ENCODE measurements at places on chromosomes 16 and 17.

- DNase-seq, result no peak
- peaks cover 19% of the 10 kb centered on the region for H3K4me1 ChIP-seq
- H3K27me3 ChIP-seq, result no peaks in the 10 kb centered on the region
Observed at GRCh38 chr17:73194514-73195222, 1.8 kb downstream of the COG1 start.

DNA sequence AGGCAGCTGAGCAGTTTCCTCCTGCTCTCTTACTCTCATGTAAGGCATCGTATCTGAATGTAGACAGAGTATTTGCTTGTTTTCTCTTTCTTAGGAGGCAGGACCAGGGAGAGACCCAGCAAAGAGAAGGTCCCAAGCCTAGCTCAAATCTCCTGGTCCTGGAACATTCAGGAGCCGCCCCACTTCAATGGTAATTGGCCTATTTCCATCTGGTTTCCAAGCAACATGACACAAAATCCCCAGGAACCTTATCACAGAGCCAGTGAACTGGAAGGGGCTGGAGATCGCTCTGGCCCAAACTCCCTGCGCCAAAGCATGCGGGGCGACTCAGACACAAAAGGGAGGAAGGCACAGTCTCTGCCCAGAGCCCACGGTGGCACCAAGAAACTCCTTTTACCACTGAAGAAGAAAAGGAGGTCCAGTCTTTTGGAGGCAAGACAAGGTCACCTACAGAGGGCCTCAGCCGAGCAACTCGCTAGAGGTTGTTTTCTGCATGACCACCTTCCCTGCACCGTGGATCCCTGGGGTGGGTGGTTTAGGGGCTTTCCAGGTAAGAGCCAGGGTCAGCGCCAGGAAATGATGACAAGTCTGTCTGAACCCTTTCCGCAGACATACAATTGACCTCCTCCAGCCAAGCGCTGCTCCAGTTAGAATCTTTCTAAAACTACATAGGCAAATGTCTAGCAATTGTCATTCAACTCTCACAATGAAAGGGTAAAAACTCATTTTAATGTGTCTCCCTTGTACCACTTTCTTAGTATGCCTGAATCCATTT lies 394.7 kb downstream of the SOX9 start:
- no peak overlapping the region for H3K27ac ChIP-seq
- no peak for DNase-seq
- H3K4me1 ChIP-seq, result no peaks in the 10 kb centered on the region
- no peaks in the 10 kb centered on the region for H3K36me3 ChIP-seq

DNA sequence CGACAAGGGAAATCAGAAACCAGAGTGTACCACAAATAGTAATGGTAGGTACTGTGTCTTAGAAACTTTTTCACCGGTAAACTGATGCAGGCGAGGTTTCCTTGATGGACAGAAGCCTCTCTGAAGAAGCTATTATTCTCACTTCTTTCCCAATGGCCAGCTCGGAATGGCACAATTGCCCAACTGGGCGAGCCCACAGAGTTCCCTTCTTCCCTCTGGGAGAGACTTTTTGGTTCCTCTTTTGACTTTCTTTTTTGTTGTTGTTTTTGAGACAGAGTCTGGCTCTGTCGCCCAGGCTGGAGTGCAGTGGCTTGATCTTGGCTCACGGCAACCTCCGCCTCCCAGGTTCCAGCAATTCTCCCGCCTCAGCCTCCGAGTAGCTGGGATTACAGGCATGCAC lies 16.9 kb downstream of the SLC43A2 start:
- H3K36me3 ChIP-seq, result no peaks in the 10 kb centered on the region
- H3K27me3 ChIP-seq, result no peaks in the 10 kb centered on the region
- DNase-seq, result no peak
- peaks cover 31% of the 10 kb centered on the region for H3K4me1 ChIP-seq
- H3K4me3 ChIP-seq, result no peak overlapping the region
- H3K27ac ChIP-seq, result no peak overlapping the region

DNA sequence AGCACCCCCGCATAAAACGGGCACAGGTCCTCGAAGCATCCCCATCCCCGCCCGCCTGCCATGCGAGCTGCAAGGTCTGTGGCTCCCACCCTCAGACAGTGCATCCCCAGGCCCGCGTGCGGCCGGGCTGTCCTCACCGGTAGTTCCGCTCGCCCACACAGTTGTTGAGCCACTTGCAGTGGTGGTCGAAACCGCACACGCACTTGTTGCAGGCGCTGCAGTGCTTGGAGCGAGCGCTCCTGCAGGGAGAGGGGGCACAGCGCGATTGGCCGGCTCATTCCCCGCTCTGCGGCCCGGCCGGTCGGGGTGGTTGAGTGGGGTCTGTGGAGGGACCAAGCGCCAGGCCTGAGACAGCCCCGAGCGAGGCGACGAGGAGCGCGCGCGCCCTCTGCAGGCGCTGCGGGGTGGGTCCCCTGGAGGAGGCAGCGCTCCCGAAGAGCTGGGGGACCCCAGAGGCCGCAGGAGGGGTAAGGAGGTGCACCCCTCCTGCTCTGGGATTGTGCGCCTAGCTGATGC lies 6.0 kb upstream of the TPPP3 start:
- no peak overlapping the region for H3K4me3 ChIP-seq
- peaks cover 20% of the 10 kb centered on the region for H3K4me1 ChIP-seq
- no peak overlapping the region for H3K27ac ChIP-seq
- peak; percentile 64 for DNase-seq
- H3K27me3 ChIP-seq, result peaks cover 13% of the 10 kb centered on the region
- no peaks in the 10 kb centered on the region for H3K36me3 ChIP-seq

DNA sequence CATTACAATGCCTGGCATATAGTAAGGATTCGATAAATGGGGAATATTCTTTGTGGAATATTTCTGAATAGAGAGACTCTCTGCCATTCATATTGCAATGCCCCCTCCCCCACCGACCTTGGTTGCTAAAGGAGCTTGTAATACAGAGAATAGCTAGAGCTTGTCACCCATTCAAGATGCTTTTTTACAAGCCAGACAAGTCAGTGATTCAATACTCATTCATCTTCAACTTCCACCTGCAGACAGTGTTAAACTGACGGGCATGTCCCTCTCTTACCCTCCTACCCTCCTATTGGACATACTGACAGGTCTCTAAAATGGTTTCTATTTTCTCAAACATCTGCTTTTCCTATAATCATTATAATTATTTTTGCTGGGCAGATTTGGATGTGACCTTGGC lies 257.4 kb downstream of the KCNJ2 start:
- H3K27me3 ChIP-seq, result no peaks in the 10 kb centered on the region
- no peak overlapping the region for H3K27ac ChIP-seq
- no peak overlapping the region for H3K4me3 ChIP-seq
- H3K36me3 ChIP-seq, result no peaks in the 10 kb centered on the region
- H3K4me1 ChIP-seq, result no peaks in the 10 kb centered on the region

DNA sequence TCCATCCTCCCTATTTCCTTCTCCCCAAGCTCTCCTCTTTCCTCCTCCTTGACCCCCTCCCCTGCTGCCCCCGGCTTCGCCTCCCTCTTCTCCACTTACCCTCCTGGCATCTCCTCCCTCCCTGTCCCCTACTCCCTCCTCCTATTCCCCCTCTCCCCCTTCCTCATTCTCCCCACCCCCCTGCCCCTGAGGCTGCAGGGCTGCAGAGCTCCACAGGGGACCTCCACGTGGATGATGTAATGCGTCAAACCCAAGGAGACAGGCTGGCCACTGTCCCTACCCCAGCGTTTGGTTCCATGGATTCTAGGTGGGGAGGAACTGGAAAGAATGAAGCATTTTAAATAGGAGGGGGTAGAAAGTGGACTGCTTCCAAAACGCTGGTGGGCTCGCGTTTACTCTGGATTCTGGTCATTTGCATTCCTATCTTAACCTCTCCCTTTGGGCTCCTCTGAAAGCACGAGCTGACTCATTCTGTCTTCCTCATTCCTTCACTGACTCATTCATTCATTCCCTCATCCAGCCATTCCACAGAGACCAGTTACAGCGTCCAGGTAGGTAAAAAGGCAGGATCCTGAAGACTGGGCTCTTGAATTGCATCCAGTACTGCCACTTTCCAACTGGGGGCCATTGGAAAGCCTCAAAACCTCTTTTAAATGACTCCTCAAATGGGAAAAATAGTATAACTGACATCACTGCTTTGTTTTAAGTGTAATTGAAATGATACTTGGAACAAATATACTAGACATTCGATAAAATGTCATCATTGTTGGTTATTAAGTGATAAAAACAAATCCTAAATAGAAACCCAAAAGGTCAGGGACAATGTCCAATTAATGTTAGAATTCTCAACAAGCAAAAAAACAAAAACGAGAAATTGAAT lies 943 bp upstream of the COTL1 start:
- no peak overlapping the region for H3K4me3 ChIP-seq
- H3K27me3 ChIP-seq, result no peaks in the 10 kb centered on the region
- DNase-seq, result no peak
- no peak overlapping the region for H3K27ac ChIP-seq
- H3K4me1 ChIP-seq, result peaks cover 42% of the 10 kb centered on the region

GRCh38 chr17:65456368-65457151 lies 104.9 kb downstream of the AXIN2 start:
- H3K4me1 ChIP-seq, result no peaks in the 10 kb centered on the region
- DNase-seq, result no peak
- no peak overlapping the region for H3K27ac ChIP-seq
- H3K36me3 ChIP-seq, result no peaks in the 10 kb centered on the region

DNA sequence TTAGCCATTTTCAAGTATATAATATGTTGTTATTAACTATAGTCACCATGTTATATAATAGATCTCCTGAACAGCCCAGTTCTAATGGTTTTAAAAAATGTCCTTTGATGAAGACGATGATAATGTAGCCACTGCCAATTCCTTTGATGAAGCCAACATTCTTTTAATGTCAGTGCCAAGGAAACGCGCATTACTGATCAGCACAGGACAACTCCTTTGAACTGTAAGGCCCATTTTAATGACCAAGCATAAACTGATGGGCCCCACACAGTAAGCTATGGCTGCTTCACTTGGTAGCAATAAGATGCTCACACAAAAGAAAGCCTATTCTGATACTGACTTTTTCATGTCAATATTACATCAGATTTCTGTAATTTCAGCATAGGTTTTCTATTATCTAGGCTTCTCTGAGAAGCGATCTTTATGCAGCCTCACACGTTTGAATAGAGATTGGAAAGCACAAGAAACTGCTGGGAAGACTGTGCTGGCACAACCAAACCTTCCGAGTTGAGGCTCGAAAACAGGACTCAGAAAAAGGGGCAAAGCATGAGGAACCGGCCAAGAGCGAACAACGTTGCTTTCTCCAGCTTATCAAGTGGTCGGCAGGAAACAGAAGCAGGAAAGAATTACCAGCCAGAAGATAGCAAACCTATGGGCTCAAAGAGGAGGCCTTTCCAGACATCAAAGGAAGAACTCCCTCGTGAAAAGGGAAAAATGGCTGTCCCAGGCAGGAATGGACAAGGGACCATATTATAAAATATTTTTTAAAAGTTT lies 19.4 kb downstream of the ERN1 start:
- H3K4me1 ChIP-seq, result peaks cover 5% of the 10 kb centered on the region
- no peaks in the 10 kb centered on the region for H3K27me3 ChIP-seq
- H3K27ac ChIP-seq, result no peak overlapping the region
- H3K4me3 ChIP-seq, result no peak overlapping the region
- DNase-seq, result no peak

GRCh38 chr17:43618276-43618675 lies 43.4 kb downstream of the MEOX1 start:
- H3K4me1 ChIP-seq, result no peaks in the 10 kb centered on the region
- DNase-seq, result no peak
- no peak overlapping the region for H3K27ac ChIP-seq
- H3K27me3 ChIP-seq, result no peaks in the 10 kb centered on the region
- no peak overlapping the region for H3K4me3 ChIP-seq
- H3K36me3 ChIP-seq, result no peaks in the 10 kb centered on the region

DNA sequence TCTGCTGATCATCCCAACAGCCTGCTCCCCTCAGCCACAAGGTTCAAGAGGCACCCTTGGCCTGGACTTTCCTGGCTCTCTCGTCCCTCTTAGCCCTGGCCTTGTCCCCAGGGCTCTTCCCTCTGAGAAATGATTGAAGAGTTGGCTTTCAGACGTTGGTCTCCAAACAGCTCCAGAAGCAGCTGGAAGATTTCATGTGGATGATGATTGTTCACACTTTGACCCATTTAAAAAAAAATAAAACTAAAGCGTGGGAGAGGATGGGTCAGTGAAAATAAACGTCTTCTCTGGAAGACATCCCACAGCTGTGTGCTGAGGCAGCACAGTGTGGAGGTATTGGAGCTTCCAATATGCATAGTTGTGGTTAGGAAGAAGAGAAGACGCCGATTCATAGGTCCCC lies 54.7 kb upstream of the CDH11 start:
- H3K4me3 ChIP-seq, result no peak overlapping the region
- no peak overlapping the region for H3K27ac ChIP-seq
- H3K27me3 ChIP-seq, result no peaks in the 10 kb centered on the region

GRCh38 chr17:63984651-63985386 lies 12.1 kb upstream of the SCN4A start:
- DNase-seq, result peak; percentile 58
- no peaks in the 10 kb centered on the region for H3K36me3 ChIP-seq

GRCh38 chr17:19263641-19264051 lies 26.5 kb downstream of the EPN2 start:
- no peak overlapping the region for H3K27ac ChIP-seq
- H3K4me1 ChIP-seq, result no peaks in the 10 kb centered on the region
- DNase-seq, result no peak
- no peaks in the 10 kb centered on the region for H3K36me3 ChIP-seq
- H3K4me3 ChIP-seq, result no peak overlapping the region
- no peaks in the 10 kb centered on the region for H3K27me3 ChIP-seq

- no peak overlapping the region for H3K4me3 ChIP-seq
- no peaks in the 10 kb centered on the region for H3K27me3 ChIP-seq
- no peak overlapping the region for H3K27ac ChIP-seq
- H3K4me1 ChIP-seq, result no peaks in the 10 kb centered on the region
Observed at GRCh38 chr17:77563439-77564102, 394.9 kb upstream of the TNRC6C start.

GRCh38 chr16:77299395-77299794 lies 100.2 kb downstream of the SYCE1L start:
- no peak overlapping the region for H3K4me3 ChIP-seq

- H3K4me1 ChIP-seq, result peaks cover 3% of the 10 kb centered on the region
- no peaks in the 10 kb centered on the region for H3K27me3 ChIP-seq
- DNase-seq, result no peak
- H3K4me3 ChIP-seq, result no peak overlapping the region
- no peak overlapping the region for H3K27ac ChIP-seq
- no peaks in the 10 kb centered on the region for H3K36me3 ChIP-seq
Observed at GRCh38 chr16:17031484-17032268, 439.1 kb downstream of the XYLT1 start.

- no peaks in the 10 kb centered on the region for H3K27me3 ChIP-seq
Observed at GRCh38 chr16:88793251-88793954, 8.4 kb upstream of the PIEZO1 start.

DNA sequence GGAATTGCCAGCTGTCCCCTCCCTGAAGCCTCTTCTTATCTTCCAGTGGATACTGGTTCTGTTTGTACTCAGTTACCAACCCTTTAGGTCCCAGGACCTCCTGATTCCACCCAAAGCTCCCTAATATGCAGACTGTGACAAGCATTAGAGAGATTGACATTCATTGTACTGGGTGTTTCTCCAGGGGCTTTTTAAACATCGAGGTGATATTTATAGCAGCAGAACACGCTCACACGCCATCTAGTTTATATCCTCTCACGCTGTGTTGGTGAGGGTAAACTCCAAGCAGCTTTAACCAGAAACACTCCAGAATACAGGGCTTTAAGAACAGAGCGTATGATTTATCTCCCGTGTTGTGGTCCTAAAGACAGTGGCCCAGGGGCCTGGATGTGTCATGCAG lies 238.4 kb downstream of the IRF8 start:
- no peaks in the 10 kb centered on the region for H3K27me3 ChIP-seq
- no peak overlapping the region for H3K27ac ChIP-seq
- H3K36me3 ChIP-seq, result no peaks in the 10 kb centered on the region

GRCh38 chr16:88455610-88456355 lies 2.7 kb downstream of the ZFPM1 start:
- peaks cover 9% of the 10 kb centered on the region for H3K36me3 ChIP-seq
- peak overlapping the region; percentile 91 for H3K27ac ChIP-seq
- H3K4me1 ChIP-seq, result peaks cover 73% of the 10 kb centered on the region
- DNase-seq, result peak; percentile 84
- no peaks in the 10 kb centered on the region for H3K27me3 ChIP-seq
